ENCODE measurements at places on chromosomes 6 and 20.
A peak's percentile ranks its signal among the peaks of the same experiment; 100 is the strongest.

GRCh38 chr6:38610050-38610625, 29.6 kb downstream of the BTBD9 start:
- DNase-seq, result no peak

DNA sequence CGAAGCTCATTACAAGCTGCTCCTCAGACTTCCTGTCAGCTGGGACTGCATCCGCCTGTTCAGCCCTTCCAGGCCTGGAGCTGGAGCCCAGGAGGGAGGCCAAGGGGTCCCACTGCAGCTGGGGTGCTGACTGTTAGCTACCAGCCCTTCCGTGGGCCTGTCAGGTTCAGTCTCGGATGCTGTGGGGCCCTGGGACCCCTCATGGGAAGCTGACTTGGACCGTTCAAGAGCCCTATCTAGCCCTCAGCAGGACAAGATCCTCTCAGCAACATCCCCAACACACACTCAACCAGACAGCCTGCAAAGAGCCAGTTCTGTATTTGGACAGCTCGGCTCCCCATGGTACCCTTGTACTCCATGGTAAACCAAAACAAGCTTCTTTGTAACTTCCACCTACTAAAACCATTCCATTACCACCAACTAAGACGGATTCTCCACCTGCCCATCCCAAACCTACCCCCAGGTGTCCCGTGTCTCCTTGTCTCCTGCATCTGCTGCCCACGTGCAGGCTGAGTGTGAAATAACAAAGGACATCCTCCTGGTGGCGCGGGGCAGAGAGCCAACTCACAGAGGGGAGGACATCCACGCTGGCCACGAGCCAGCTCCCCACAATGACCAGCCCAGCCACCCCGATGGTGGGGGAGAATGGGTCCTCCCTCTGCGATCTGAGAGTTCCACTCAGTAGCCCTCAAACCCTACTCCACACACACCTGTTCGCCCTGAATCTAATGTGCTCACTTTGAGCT, 111.2 kb downstream of the TAF4 start:
- peak; percentile 40 for DNase-seq

DNA sequence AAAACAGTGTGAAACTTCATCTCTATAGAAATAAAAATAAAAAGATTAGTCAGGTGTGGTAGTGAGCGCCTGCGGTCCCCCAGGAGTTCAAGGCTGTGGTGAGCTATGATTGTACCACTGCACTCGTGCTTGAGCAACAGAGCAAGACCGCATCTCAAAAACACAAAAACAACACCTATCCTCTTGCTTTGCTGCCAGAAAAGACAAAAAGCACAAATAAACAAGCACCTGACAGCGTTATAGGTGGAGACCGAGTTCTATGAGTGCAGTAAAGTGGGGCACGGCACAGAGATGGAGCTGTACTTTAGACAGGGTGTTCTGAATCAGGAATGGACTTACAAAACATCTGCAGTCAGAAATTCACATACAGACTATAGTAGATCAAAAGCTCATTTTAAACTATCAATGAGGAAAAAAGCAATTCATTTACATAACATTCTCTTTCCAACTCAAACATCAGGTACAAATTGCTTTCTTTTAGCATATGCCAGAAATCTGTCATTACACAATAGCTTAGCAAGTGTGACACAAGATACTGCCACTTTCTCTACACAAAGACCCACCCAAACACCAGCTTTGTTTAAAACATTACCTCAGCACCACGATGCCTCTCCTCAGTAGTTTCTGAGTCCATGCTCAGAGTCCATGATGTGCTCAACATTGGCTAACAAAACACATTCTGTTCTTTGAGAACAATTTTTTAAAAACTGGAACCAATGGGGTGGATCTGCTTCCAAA, 10.1 kb downstream of the EZR start:
- peak; percentile 19 for DNase-seq

DNA sequence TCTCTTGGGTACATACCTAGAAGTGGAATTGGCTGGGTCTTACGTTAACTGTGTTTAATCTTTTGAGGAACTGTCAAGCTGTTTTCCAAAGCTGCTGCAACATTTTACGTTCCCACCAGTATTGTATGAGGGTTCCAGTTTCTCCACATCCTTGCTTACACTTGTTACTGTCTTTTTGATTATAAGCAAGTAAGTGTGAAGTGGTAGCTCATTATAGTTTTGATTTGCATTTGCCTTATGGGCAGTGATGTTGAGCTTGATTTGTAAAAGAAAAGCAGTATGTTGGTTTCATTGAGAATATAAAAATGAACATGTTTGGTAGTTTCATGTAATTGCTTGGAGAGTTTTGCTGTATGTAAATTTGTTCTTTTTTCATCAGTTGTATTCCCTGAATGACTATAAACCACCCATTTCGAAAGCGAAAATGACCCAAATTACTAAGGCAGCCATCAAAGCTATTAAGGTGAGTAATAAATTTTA, 40.4 kb downstream of the SCAF8 start:
- no peak for DNase-seq
